ENCODE measurements at places on chromosomes 11 and 22.

- no peak for DNase-seq
These were observed 24.7 kb downstream of the CAPN1 start for GRCh38 chr11:65206441-65206841.

GRCh38 chr11:34570584-34570983, 50.3 kb upstream of the EHF start:
- DNase-seq, result no peak

DNA sequence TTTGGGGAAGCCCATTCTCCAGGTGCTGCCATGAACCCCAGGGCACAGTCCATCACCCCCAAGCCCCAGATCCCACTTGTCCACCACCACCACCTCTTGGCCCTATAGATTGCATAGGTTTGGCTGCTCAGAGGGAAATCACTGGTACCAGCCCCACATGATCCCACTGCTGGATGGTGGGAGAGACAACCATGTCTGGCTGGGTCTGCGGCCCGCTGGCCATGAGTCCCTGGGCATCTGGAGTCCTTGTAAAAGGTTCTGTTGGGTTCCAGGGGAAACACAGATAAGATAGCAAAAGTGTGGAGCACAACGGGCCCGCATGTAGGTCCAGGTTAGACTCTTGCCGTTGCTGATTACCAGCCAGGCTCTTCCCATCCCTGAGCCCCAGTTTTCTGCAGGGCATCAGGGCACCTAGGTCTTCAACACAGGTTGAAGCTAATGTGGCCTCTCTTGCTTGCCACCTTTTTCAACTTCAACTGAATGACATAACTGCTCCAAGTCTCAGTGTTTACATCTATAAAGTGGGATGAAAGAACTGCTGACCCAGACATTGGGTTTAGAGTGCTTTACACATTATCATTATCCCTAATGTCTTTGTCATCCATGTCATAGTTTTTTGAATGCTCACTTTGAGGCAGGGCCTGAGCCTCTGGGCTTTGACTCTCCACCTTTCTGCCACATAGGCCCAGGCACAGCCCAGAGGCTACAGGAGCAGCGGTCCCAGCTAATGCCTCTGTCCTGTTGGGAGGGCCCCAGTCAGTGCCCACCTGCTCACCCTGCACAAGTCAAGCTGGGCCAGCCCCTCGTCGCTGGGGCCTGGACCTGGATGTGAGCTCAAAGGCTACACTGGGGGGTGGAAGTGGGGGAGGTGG, 1.0 kb upstream of the TANGO2 start:
- DNase-seq, result no peak

- DNase-seq, result peak; percentile 35
These were observed at the start of gene MS4A7 for GRCh38 chr11:60378354-60378753. Gene MS4A7 (plus strand): TSS chr11:60378532. CDS start chr11:60383142, 4,610 bp downstream.

GRCh38 chr11:12240677-12241076, 130.3 kb downstream of the MICAL2 start:
- DNase-seq, result no peak

DNA sequence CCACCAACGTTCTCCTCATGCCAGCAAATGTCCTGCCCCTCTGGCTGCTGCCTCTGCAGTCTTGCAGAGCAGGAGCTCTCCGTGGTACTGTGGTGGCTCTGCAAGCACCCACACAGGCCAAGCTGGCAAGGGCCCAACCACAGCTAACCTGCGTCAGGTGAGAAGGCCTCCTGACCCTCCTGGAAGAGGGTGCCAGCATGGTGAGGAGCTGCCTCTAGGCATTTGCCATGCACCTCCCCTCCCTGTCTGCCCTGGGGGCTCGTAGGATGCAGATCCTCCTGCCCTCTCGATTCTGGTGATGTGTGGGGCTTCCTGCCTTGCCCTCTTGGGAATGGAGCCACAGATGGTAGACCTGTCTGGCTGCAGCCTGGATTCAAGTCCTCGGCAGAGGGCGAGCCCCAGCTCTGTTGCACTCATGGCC, 1408.8 kb downstream of the TBC1D22A start:
- no peak for DNase-seq

GRCh38 chr11:115576606-115577380, 72.6 kb upstream of the CADM1 start:
- no peak for DNase-seq

DNA sequence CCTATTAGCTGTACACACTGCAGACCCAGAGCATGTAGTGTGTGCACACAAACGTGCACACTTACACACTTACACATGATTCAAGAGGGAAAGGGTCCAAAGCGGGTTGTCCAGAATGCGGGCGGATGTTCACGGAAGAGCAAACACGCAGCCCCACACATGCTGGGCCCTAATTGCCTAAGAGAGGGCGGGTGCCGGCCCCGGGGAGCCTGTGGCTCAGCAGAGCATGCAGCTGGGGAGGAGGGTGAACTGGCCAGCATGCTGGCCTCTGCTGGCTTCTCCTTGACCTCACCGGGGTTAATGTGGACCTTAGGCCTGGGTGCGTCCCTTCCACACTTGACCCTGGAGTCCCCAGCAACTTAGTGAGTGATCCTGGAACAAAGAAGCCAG, 816.3 kb downstream of the BRD1 start:
- no peak for DNase-seq

- DNase-seq, result no peak
These were observed 6.8 kb downstream of the SAC3D1 start for GRCh38 chr11:65047581-65048422.

- DNase-seq, result no peak
These were observed 9.8 kb upstream of the TBX1 start for GRCh38 chr22:19750507-19751490.

- DNase-seq, result no peak
These were observed 31.7 kb downstream of the DCDC1 start for GRCh38 chr11:31337806-31338205.

DNA sequence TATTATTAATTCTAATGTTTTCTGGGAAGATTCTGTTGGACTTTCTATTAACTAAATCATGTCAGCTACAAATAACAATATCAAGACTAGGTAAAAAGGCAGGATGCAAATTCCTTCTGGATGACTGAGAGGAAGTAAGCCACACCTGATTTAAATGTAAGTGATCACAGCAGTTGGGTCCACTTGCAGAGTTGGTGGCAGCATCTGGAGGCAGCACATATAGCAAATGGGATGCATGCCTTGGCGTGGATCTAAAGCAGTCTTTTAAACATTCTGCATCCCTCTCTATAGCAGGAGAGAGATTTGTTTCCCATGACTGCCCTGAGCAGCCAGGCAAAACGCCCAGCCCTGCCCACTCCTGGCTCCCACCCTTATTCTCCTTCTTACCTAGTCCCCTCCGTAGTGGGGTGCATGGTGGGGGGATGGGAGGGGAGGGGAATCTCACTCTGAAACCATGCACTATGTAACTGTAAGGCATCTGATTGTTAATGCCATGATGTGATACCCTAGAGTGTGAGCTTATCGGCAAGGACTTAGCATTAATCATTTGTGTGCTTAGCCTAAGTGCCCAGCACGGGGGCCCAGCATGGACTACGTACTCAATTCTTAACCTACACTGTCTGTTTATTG, 130.3 kb downstream of the EFCAB6 start:
- DNase-seq, result no peak

GRCh38 chr22:47929073-47929472, 1166.6 kb downstream of the TBC1D22A start:
- no peak for DNase-seq

- no peak for DNase-seq
These were observed 1.9 kb upstream of the RFPL3 start for GRCh38 chr22:32355760-32356159.

GRCh38 chr11:66195867-66196266, 72.6 kb upstream of the RAB1B start:
- no peak for DNase-seq

DNA sequence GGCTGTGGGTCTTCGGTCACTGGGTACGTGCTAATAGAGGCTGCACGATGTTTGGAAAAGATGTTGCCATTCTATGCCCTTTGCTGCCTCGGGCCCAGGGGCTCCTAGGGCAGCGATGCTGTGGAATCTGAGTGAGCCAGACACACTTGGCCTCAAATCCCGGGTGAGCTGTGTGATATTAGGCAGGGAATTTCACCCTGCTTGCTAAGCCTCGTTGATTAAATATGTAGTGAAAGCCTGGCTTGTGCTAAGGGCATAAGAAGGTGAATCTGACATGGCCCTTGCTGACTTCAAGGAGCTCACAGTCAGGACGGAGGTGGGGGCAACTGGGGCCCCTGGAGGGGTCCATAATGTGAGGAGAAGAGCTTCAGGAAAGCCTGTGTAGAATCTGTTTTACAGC, 5.4 kb upstream of the HMOX1 start:
- no peak for DNase-seq

Measured in liver (tissue), 10 donors.